Mammary microvascular endothelial cell (primary cell): ENCODE measurements at places on chromosomes 1 and 21. TPM values are rescaled to one million over a fixed set of nuclear protein-coding genes. Genes with fewer than 3 reads are reported as not detected.

The DMRTA2 gene
- not detected in 2 replicates for total RNA-seq

The RGSL1 gene
- not detected in 2 replicates for total RNA-seq

The CFAP74 gene
- total RNA-seq, result not detected in 2 replicates

The YTHDF2 gene
- 63.7 and 72.8 TPM in 2 replicates for total RNA-seq

The HFM1 gene
- 0.20 and 1.9 TPM in 2 replicates for total RNA-seq

The LCE2B gene
- not detected in 2 replicates for total RNA-seq
